Activated CD4-positive, alpha-beta T cell treated with anti-CD3 and anti-CD28 coated beads for 4 hours (primary cell): ENCODE measurements at places on chromosomes 4 and X.

- DNase-seq, result no peak
Observed at GRCh38 chr4:7747062-7747385, 192.6 kb downstream of the AFAP1 start.

GRCh38 chr4:147839663-147840062 is 107.8 kb downstream of the ARHGAP10 start:
- no peak for DNase-seq

GRCh38 chrX:18997916-18998315 is 14.0 kb upstream of the PHKA2 start:
- no peak for DNase-seq

DNA sequence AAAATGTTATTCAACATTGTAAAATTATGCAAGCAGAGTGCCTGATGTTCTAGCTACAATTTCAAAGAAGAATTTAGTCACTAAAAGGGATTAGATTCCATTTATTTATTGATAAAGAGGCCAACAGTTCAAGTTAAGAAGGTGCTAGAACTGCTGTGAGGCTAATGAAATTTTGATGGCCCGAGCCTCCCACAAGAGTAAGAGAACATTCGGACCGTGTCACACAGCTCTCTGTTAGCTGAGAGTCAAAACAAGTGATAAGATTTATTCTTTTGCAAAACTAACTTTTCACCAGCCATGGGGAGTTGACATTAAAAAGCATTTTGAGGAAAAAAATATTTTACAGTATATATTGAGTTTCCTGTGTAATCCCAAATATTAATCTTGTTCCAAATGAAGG is 106.8 kb downstream of the TENM3 start:
- no peak for DNase-seq

DNA sequence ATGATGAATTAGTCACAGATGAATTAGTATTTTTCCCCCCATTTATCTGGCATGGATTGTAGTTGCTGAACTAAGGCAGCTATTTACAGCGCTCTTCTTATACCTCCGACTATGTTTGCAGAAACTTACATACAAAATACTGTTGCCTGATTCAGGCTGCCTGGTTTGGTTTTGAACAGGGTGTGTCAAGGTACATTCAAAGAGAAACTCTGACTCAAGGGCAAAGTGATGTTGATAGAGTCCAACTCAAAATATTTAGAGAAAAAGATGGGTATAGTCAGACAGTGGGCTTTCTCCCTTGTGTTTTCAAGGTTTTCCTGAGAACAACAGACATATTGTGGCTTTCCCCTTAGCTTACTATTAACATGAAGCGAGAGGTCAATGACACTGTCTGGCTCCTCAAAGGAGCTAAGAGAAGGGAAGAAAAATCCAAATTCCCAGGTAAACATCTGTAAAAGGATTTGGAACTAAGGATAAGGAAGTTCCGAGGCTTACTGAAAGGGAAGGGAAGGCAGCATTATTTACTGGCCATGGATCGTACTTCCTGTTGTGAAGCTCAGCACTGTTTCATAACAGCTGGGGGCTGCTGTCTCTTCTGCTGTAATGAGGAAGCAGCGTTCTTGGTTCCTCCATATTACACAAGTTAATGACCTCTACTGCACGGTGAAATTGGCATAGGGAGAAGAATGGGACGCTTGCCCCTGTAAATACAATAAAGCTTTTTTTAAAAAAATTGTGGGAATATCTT is 30.9 kb downstream of the FAM9C start:
- DNase-seq, result no peak

DNA sequence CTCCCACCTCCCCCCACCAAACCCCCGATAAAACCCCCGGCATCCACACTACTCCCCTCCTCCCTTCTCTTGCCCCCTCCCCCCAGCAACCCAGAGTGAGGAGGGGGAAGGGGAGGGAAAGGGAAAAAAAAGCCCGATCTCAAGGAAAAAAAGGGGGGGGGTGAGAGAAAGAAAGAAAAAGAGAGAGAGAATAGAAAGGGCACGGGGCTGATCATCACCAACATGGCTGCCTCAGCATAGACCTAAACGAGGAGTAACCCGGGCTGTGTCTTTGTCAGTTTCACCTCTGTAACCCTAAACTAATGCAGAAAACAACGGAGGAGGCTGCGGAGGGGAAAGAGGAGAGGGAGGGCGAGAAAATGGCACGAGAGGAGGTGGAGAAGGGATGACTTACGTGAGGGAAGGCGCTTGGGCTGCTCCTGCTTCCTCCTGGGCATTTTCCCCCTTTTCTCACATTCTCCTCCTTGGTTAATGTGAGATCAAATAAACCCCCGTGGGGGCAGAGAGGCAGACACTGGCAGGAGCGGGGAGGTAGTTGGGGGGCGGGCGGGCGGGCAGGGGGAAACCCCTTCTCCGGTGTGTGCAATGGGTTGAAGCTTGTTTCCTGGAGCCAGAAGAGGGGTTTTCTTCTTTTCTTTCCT is 532 bp downstream of the ZNF827 start:
- DNase-seq, result peak; percentile 49

DNA sequence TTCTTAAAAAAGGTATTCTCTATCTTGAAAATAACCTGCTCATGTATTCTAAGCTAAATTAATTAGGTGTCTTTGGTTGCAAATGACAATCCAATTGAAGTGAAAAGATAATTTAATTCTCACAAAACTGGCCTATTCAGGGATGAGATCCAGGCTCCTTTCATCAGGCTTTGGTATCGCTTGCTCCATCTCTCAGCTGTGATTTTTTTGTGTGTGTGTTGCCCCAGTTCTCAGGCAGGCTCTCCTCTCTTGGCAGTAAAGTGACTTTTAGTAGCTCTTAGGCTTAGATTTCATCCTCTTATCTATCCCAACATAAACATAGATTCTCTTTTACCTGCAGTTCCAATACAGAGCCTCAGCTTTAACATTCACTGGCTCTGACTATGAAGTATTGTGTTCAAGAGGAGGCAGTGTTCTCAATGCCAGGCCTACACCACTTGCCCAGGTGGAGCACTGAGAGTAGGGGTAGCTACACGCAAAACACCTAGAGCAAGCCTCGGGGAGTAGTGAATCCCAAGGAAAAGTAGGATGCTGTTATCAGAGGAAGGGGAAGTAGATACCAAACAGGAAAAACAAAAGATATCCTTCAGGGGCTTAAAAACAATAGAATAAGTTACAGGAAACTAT is 392.4 kb upstream of the ATOH1 start:
- no peak for DNase-seq

DNA sequence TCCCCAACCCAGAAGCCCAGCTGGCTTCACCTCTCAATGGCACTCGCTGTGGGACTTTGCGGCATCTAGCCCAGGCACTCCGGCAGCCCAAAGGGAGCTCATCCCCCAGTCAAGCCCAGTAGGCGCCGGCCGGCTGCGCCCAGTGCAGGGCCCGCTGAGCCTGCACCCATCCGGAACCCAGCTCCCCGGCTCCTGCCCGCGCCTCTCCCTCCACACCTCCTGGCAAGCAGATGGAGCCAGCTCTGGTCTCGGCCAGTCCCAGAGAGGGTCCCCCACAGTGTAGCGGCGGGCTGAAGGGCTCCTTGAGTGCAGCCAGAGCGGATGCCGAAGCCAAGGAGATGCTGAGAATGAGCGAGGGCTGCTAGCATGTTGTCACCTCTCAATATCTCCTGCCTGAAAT is 116.8 kb upstream of the UGT8 start:
- no peak for DNase-seq

- no peak for DNase-seq
Observed at GRCh38 chr4:11719879-11720278, 291.2 kb upstream of the HS3ST1 start.

DNA sequence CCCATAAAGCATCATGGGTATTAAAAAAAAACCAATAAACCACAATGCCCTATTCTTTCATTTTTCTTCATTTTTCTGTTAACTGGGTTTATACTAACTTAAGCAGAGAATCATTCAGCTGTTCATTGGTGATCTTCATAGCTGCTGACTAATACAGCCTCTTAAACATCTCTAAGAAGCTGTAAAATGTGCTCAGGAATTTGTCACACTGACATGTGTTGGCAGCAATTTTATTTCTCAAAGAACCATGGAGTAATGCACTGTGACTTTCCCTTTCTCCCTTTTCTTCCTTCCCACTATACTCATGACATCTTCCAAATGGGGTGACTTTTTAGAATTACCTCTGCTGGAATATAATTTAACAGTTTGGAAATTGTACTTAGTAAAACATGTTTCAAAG is 315.4 kb downstream of the ANTXR2 start:
- DNase-seq, result no peak

DNA sequence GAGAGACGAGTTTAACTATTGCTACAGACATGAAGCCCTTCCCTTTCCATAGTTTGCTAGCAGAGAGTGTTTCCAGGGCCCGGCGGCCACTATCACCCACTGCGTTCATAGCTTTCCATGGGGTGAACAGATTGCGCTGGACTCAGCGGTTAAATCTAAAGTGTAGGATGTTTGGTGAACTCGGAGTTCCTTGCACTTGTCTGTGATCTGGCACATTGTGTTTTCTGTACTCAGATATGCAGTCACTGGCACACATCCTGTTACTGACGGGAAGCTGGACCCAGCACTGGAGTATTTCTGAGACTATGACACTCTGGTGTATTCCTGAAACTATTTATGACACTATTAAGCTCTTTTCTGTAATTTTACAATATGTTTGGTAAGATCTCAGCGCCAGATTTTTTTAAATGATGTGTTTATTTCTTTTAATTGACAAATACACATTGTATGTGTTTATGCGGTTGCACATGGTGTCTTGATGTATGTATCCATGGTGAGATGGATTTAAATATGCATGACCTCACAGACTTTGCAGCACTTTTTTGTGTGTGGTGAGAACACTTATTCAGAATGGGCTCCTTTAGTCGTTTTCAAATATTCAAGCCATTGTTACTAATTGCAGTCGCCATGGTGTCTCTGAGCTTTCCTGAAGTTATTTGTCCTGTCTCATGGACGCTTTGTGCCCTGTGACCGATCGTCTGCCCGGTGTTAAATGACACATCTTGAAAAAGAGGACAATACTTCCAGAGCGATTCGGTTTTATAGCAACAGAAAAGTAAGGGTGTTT is 14.1 kb downstream of the CD99 start:
- no peak for DNase-seq

DNA sequence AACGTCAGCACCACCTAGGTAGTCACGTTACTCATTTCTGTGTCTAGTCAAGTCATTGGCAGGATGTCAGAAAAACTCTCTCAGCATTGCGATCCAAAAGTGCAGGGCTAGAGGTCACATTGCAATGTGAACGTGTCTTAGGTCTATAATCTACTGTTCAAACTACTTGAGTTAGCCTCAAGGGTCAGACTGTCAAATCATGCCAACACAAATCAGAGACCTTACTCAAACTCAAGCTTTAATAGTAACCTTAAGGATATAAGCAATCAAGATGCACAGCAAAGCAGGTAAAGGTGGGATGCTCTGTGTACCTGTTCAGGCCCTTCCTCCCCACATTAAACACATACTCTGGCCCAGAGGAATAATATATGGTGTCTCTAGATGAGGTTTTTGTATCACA is 114.4 kb upstream of the NOCT start:
- no peak for DNase-seq

DNA sequence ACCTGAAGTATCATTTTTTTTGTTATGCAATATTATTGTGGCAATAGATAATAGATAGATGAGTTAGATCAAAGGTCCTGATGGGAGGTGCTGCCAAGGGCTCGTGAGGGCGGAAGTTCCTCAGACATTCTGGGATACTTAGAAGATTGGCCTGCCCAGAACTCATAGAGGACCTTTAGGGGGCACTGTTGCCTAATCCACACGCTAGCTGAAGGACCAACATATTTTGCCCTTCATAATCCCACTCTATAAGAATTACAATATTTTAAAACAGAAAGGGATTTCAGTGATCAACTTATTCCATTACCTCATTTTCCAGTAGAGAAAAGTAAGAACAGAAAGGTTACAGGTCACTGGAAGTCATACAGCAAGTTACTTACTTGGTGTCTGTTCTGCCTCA is 22.9 kb upstream of the COX7B2 start:
- DNase-seq, result no peak

DNA sequence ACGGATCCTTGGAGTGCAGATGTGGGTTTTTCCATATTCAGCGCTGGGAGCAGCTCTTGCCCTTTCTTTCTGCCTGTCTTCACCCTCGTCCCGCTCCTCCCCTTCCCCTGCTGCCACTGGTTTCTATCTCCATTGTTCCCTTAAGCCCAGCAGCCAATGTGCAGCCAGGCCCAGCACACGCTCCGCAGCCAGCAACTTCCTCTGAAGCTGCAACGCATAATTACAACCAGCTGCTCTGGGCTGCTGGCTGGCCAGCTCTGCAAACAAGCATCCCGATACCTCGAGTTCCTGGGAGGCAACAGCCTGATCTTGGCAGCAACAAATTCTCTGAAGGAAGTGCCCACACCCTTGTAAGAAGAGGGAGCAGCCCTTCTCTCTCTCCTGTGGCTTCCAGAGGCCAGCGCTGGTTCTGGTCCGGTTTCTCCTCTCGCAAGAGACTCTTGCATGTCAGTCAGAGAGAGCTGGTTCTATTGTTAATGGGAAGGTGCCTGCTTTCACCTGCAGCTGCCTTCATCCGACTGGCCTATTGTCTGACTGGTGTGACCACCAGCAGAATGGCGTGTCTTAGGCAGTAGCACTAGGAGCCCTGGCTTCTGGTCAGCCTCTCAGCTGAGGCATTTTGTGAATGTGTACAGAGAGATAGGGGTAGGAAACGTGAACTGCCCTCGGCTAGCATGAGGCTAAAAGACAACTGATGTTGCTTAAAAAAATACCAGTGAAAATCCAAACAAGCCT is 83.8 kb upstream of the MAML3 start:
- no peak for DNase-seq

- no peak for DNase-seq
Observed at GRCh38 chrX:9372866-9373265, 92.0 kb upstream of the TBL1X start.

GRCh38 chrX:123486297-123486696 is 246.6 kb downstream of the THOC2 start:
- DNase-seq, result no peak

GRCh38 chr4:104593019-104593418 is 98.3 kb upstream of the CXXC4 start:
- DNase-seq, result no peak

- DNase-seq, result no peak
Observed at GRCh38 chrX:103847174-103847870, 15.3 kb upstream of the RAB9B start.

GRCh38 chr4:137180349-137180748 is 351.9 kb downstream of the PCDH18 start:
- DNase-seq, result no peak

- no peak for DNase-seq
Observed at GRCh38 chr4:88223516-88223915, 60.8 kb downstream of the PPM1K start.

- DNase-seq, result no peak
Observed at GRCh38 chr4:183906489-183906738, 1.3 kb downstream of the STOX2 start.

GRCh38 chrX:80663331-80663730 is 146.3 kb downstream of the BRWD3 start:
- no peak for DNase-seq

- DNase-seq, result no peak
Observed at GRCh38 chr4:155738548-155738947, 20.3 kb upstream of the GUCY1B1 start.
